Left renal pelvis (tissue), 4 donors: ENCODE measurements at places on chromosomes 3 and 15. TPM values are rescaled to one million over a fixed set of nuclear protein-coding genes. Genes with fewer than 3 reads are reported as not detected.

KBTBD13 gene
- polyA plus RNA-seq: not detected

RFTN1 gene
- polyA plus RNA-seq: 27.6 TPM

SLC12A1 gene
- polyA plus RNA-seq: 8.3 TPM

SEMA3G gene
- 30.7 TPM for polyA plus RNA-seq

GABRA5 gene
- 0.14 TPM for polyA plus RNA-seq

GRCh38 chr15:63396152-63396928, 14.7 kb upstream of the CA12 start:
- no peak for DNase-seq

- DNase-seq: no peak
These were observed 1.5 kb downstream of the TCAIM start for GRCh38 chr3:44340058-44340395.

GRCh38 chr3:23314981-23315762, 112.0 kb downstream of the UBE2E2 start:
- no peak for DNase-seq

DNA sequence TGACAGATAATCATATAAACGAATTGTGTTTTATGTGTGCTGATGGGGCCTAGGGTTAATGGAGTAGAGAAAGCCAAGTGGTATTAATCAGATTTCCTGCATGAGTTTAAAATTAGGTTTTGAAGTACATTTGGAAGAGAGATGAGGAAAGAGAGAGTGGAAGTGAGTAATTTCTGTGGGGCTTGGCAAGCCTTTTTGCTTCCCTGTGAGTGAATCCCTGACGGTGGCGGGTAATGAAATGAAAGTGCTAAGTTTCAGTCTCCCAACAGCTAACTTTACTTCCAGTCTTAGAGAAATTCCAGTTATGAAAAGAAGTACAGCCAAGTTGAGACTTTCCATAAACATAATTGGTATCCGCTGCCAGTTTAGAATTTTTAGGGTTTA, 139.4 kb downstream of the BBX start:
- DNase-seq: no peak

GRCh38 chr15:31100738-31101137, 787 bp downstream of the TRPM1 start:
- no peak for DNase-seq

- no peak for DNase-seq
These were observed 105.7 kb downstream of the MBNL1 start for GRCh38 chr3:152374262-152374990.
